ENCODE measurements at places on chromosomes 2 and 18. TPM values are rescaled to one million over a fixed set of nuclear protein-coding genes. Genes with fewer than 3 reads are reported as not detected.

The LOXL3 gene
- total RNA-seq, result 1.2 TPM

The TMEM198 gene
- 7.6 TPM for total RNA-seq

The GDF7 gene
- 0.02 TPM for total RNA-seq

- DNase-seq, result no peak
Observed at GRCh38 chr18:69127873-69128500, 272.7 kb upstream of the DOK6 start.

The CLK1 gene
- 108 TPM for total RNA-seq

GRCh38 chr2:197674060-197674459 lies 1.3 kb downstream of the RFTN2 start:
- no peak for DNase-seq

The LRP1B gene
- total RNA-seq, result not detected

The TMEM237 gene
- total RNA-seq, result 10.0 TPM

DNA sequence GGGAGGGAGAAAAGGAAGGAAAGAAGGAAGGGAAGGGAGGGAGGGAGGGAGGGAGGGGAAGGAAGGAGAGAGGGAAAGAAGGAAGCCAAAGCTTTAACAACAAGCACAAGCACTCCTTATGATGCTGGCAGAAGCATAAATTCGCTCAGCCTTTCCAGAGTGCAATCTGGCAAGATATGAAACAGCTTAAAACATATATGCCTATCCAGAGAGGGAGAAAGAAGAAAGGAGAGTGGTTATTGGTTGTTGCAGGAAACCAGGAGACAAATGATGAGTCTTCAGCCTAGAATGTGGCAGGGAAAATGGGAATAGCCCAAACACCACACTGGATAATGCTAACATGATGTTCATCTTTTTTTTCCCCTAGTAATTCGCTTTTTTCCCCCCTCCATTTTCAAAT lies 64.0 kb downstream of the STPG4 start:
- no peak for DNase-seq

DNA sequence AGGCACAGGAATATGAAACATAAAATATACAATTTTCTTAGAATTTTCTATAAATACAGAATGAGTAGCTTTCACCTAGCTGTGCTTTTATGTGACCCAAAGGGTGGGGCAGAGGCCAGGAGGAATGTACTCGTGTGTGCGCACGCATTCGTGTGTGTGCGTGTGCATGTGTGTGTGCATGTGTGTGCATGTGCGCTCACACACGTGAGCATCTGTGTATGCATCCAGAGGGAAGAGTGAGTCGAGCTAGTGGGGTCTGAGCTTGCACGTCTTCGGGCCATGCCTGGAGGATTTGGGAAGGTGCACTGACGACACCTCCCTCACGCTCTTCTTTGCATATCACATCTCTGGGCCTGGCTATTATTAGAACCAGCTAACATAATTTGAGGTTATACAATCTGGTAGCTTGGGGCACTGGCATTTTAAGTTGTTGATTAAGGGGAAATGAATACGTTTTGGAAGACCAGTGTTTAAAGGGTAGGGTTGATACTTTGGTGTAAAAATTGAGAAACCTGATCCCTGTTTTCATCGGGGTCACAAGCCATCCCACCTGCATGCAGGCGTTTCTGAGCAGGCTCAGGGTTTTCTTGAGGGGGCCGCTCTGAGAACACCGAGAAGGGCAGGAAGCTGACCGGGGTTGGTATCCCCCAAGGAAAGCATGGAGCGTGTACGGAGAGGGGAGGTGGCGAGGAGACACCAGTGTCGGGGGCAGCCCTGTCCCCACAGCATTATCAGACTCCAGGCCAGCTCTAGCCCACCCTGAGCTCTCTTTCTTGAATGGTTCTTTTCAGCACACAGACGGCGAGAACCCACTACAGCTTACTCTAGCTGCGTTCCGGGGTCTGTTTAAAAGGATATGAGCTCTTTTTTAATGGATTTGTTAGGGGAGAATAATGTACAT lies 85.3 kb downstream of the LRRFIP1 start:
- no peak for DNase-seq

GRCh38 chr2:56460508-56460907 lies 276.7 kb downstream of the CCDC85A start:
- no peak for DNase-seq

The CLIP4 gene
- 24.4 TPM for total RNA-seq

DNA sequence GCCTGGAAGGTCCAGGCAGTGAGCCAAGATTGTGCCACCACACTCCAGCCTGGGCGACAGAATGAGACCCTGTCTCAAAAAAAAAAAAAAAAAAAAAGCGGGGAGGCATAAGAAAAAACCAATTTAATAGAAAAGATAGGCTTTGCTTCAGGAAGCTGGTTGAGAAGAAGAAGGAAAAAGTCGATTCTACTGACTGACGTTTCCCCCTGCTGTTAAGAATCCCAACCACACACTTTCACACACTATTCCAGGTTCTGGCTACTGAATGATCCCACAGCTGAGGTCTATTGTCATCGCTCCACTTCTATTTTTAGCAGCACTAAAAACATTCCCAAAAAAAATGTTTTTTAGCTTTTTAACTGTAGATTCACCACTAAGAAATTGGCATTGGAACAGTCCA lies 6.7 kb upstream of the CHCHD5 start:
- DNase-seq, result no peak

DNA sequence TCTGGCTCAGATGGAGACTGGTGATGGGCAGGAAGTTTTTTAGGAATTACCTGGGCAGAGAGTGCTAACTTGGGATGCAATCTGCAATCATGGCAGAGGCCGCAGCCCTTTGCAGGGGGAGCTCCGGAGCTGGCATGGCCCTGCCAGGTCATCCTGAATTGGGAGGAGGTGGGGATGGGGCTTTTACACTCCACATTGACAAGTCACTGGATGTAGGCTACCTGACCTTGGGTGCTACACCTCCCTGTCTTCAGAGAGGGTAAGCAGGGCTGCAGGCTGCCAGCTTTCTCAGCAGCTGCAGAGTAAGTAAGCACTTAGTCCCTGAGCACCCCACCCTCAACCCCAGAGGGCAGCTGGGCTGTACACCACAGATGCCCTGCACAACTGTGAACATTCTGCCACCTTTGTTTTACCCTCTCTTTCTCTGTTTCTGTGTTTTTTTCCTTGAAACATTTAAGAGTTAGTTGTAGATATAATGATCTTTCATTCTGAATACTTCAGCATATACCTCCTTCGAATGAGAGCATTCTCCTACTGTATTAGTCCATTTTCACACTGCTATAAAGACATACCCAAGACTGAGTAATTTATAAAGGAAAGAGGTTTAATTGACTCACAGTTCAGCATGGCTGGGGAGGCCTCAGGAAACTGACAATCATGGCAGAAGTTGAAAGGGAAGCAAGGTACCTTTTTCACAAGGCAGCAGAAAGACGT lies 6.8 kb upstream of the HS1BP3 start:
- DNase-seq, result peak; percentile 32

GRCh38 chr2:135603543-135603942 lies 72.3 kb downstream of the R3HDM1 start:
- DNase-seq, result no peak

The MAP3K19 gene
- total RNA-seq, result not detected

- no peak for DNase-seq
Observed at GRCh38 chr18:26956863-26957262, 91.4 kb upstream of the AQP4 start.

The SH3BP4 gene
- total RNA-seq, result not detected

The LYPD6 gene
- not detected for total RNA-seq

DNA sequence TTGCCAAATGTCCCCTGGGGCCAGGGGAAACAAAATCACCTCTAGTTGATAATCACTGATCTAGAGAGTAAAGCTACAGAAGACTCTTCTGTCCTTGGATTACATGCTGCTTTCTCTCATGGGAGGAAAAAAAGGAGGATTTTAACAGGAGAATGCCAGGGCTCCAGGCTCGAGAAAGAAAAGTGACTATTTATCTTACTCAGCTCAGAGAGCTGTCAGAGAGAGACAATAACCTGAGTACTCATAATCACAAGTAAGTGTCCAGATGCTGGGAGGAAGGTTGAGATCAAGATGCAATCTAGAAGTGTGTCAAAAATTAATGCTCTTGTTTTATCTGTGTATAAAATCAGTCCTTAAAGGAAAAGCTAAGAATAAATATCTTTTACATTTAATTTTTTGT lies 133.3 kb downstream of the PTRHD1 start:
- DNase-seq, result no peak

- DNase-seq, result peak; percentile 82
Observed at GRCh38 chr18:48940854-48941611, 9.7 kb downstream of the SMAD7 start.

DNA sequence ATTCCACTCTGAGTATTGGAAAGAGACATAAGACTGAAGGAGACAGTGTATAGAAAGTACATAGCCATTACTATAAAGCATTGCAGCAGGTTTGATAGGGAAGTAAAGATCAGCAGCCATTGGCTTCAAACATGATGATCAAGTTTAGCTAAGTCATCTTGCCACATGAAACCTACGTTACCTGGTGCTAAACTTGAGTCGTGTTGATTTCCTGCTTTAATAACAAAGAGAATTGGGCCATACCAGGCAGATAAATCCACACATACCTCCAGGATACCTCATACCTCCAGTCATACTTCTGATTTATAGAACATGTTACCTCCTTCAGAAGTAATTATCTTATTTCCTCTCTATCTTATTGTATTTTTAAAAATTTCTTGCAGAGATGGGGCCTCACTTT lies 10.3 kb upstream of the KYNU start:
- DNase-seq, result no peak

- no peak for DNase-seq
Observed at GRCh38 chr18:80200171-80200931, 47.0 kb downstream of the PARD6G start.

DNA sequence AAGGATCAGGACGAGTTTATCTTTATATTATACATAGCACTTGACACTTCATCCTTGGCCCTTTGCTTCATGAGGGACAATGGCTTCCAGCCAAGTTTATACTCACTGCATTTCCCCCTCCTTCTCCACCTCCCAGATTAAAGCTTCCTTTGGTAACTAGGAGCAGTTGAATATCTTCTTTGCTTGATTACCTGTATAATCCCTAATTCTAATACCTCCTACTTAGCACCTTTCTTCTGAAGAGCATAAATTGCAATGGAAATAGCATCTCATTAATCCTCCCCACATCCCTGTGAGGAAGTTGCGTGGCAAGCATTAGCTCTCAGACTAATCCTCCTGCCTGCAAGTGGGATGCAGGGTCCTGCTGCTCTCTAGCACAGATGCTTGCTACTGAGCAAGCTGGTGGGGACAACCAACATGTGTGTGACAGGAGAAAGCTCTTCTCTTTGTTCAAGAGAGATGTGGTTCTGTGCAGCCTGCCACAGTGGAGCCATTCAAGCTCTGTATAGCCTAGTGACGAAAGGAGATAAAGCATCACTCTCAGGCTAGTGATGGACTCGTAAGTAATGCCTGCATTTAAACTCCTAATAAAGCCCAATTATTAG lies 19.1 kb downstream of the KLHL14 start:
- no peak for DNase-seq

- DNase-seq, result no peak
Observed at GRCh38 chr2:46260305-46260704, 36.9 kb upstream of the EPAS1 start.

DNA sequence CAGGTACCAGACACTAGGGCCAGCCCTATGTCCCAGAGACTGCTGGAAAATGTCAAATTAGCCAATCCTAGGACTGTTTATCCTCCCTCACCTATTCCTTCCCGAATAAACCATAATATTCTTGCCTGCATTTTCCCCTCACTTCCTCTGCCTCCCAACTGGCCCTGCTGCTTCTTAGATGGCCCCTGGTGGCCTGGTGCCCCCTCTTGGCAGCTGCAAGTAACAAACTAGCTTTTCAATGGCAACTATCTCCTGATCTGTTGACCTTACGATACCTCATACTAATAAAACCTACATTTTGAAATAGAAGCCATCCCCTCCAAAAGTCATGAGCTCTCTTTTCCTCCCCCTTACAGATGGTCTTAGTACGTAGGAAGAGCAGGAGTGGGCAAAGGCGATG lies 132.0 kb downstream of the ALPK2 start:
- DNase-seq, result no peak

DNA sequence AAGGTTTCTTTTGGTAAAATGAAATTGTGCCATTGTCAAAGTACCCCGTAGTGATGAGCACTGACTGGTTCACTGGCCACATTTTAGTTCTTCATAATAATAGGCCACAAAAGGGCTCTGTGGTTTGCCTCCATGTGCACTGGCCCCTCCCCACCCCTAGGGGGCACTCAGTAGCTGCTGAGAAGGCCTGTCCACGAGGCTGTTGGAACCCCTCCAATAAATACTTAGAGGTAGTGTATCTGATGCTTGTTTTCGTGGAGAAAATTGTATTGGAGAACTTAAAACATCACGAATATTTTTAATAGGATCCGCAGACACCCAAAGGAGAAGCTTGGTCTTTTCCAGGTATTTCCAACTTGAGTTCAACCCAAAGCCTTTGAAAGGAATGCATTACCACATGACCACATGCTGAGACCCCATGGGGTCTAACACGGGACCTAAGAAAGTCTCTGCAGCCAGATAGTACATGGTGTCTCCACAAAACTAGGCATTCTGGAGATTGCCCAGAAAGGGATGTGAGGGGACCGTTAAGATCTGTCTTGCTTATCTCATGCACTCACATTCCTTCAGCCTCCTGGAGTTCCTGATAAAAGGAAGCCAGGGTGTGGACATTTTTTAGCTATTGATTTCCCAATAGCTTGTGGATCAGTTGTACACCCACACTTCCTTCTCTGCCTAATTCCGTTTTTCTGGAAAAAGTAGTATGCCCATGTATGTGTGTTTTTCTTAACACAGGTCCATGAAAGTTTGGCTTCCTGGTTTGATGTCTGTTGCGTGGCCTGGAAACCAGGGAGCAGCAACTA lies 28.5 kb upstream of the NOSTRIN start:
- no peak for DNase-seq

- no peak for DNase-seq
Observed at GRCh38 chr2:157959249-157959648, 83.1 kb upstream of the ACVR1 start.

DNA sequence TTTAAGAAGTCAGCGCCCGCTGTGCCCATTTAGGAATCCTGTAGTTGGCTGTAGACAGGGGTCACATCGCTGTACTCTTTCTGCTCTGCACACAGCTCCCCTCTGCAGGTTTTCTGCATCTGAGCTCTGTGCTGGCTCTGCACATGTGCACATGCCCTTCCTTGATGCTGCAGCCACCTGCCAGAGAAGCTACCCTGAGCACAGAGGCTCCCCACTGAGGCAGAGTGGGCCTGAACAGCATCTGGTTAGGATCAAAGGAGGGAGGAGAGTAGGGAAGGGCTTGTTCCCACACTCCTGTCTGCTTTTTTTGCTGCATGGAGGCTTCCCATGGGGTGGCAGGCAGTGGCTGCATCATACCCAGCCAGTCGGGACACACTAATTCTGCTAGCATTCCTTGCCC lies 238.9 kb downstream of the FHOD3 start:
- DNase-seq, result no peak

- DNase-seq, result peak; percentile 76
Observed at GRCh38 chr2:105545730-105546627, 147.1 kb upstream of the FHL2 start.
